ENCODE measurements at places on chromosomes 7 and 10.

DNA sequence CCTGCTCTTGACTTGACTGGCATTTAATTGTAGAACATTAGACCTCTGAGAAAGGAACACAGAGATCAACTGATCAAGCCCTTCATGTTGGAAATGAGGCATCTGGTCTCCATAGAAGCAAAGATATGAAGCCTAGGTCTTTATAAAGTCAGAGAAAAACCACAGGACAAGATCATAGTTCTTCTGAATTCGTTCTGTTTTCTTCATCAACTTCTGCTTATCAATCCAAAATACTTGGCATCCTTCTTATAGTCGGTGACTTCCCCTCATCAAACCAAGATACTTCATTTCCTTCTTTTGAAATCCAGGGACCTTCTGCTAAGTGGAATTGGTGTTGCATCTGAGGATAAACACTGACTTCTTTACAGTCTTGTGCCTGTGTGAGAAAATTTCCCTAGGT lies 77.1 kb upstream of the PRKCQ start:
- no peak for DNase-seq

DNA sequence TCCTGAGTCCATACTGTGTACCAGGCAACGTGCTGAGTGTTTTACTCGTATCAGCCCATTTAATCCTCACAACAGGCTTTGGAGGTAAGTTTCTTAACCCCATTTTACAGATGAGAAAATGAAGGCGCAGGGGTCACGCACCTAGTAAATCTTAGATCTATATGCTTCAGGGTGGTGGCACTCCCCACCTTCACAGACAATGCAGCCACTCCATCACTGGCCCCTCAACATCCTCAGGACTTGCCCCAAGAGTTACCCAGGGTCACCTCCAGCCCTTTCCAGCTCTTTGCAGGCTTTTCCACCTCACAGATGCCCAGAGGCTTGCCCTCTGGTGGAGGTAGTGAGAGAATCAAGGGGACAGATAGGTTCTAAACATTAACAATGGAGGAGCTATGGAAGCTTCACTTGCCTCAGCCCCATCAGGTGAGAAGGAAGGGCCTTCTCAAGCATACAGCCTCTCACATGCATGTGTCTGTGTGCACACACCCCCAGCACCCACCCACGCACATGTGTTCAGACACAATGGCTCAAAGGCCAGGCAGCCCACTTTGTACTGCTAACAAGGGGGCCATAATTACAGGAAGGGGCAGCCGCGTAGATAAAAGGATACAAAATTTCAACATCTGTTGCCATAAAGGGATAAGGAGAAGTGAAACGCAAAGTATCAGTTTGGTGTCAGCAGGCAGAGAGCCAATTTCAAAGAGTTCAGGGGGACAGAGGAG lies 29.1 kb downstream of the DPCD start:
- no peak for DNase-seq

GRCh38 chr10:100806356-100806645 lies 60.9 kb downstream of the PAX2 start:
- DNase-seq: no peak

DNA sequence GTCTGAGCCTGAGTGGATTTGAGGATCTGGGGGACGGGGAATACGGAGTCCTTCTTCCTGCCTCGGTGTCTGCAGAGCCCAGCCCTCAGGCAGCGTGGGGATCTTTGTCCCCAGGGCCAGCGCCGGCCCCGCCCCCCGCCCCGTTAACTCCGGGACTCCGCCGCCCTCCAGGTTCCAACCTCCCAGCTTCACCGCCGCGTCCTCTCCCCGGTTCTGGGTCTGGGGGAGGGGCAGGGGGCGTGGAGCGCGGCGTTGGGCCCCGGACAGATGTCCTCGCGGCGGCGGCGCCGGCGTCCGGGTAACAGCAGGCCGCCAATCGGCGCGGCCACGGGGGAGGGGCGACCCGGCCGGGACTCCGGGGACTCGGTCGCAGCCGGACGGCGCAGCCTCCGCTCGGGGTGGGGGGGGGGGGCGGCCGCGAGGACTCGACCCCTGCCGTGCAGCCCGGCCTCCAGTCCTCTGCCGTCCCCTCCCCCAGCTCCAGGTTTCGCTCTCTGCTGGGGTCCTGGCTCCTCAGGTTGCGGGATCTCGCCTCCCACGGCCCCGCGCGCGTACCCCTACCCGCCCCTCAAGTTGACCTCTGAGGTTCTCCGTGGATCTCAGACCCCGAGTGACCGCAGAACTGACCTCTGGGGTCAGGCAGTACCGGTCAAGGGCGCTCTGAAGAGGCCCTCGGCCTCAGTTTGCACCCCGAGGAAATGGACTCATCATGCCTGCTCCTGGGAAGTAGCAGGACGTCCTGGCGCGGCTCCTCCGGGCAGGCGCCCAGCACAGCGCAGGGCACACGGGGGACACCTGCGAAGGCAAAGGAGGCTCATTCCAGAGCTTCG lies 2.3 kb upstream of the ELFN1 start:
- peak; percentile 34 for DNase-seq

DNA sequence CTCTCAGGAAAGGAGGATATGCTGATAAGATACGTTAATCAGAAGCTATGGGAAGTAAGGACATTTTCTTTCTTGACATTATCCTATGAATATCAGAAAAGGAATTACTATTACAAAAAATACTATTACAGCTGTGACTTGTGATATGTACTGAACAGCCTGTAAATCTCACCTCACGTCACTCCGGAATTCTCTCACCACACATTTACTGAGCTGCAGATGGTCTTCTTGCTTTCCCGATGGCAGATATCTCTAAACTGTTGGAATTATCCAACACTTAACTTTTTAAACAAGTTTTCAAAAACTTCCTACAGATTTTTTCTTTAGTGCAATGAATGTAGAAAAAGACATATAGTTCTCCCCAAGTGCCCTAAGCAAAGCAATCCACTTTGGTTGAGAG lies 313.4 kb downstream of the GPR37 start:
- DNase-seq: no peak

DNA sequence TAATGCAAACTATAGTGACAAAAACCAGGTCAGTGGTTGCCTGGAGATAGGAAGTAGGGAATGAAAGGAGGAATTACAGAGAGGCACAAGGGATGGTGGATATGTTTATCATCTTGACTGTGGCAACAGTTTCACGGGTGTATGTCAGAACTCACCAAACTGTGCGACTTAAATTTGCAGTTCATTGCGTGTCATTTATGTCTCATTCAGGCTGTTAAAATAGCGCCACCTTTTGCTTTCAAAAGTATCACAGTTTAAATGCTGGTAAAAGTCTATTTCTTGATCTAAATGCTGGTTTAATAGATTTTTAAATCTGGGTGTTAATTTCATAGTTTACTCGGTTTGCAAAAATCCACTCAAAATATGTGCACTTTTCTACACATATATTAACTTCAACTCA lies 51.0 kb downstream of the PTTG1IP2 start:
- DNase-seq: no peak

DNA sequence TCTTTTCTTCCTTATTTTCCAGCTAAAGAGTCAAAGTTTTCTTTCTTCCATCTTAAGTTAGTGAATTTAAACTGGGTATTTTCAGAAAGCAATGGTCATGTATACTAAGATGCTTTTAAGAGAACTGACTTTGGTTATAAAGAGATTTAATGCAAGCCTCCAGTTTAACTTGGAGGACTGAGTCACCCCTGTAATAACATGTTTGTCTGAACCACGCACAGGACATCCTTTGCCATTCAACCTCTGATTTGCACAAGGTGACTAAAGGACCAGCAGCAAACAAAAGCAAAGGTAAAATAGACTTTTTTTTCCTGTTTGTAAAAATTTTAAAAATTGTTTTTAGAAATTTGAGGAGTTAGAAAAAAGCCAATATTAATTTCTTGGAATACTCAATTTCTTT lies 2.9 kb downstream of the HYAL4 start:
- DNase-seq: no peak

- no peak for DNase-seq
These were observed 15.3 kb downstream of the DENND11 start for GRCh38 chr7:141686670-141687069.

GRCh38 chr10:95516774-95517373 lies 44.3 kb downstream of the SORBS1 start:
- DNase-seq: no peak

GRCh38 chr10:124685261-124685660 lies 58.9 kb downstream of the FAM53B start:
- no peak for DNase-seq

- DNase-seq: no peak
These were observed 228.9 kb upstream of the TCF7L2 start for GRCh38 chr10:112721080-112721698.

GRCh38 chr10:1550616-1551015 lies 186.7 kb downstream of the ADARB2 start:
- no peak for DNase-seq

GRCh38 chr10:78166261-78166660 lies 132.6 kb downstream of the RPS24 start:
- DNase-seq: no peak

GRCh38 chr10:126115886-126116285 lies 219.5 kb downstream of the FANK1 start:
- no peak for DNase-seq

GRCh38 chr10:61814160-61814559 lies 87.3 kb upstream of the ARID5B start:
- DNase-seq: no peak

DNA sequence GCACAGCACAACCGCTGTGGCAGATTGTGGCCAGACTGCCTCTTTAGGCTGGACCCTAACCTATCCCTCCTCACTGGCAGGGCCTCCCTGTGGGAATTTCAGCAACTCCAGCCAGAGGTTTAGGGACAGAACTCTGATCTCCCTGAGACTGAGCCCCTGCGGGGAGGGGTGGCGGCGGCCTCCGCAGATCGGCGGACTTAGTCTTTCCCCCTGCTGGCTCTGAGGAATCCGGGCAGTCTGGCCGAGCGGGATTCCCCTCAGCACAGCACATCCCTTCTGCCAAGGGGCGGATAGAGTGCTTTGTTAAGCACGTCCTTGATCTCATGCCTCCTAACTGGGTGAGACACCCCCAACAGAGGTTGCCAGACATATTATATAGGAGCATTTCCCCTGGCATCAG lies 224.2 kb upstream of the NPY start:
- no peak for DNase-seq

- no peak for DNase-seq
These were observed 339.7 kb downstream of the HGF start for GRCh38 chr7:81430150-81430549.

DNA sequence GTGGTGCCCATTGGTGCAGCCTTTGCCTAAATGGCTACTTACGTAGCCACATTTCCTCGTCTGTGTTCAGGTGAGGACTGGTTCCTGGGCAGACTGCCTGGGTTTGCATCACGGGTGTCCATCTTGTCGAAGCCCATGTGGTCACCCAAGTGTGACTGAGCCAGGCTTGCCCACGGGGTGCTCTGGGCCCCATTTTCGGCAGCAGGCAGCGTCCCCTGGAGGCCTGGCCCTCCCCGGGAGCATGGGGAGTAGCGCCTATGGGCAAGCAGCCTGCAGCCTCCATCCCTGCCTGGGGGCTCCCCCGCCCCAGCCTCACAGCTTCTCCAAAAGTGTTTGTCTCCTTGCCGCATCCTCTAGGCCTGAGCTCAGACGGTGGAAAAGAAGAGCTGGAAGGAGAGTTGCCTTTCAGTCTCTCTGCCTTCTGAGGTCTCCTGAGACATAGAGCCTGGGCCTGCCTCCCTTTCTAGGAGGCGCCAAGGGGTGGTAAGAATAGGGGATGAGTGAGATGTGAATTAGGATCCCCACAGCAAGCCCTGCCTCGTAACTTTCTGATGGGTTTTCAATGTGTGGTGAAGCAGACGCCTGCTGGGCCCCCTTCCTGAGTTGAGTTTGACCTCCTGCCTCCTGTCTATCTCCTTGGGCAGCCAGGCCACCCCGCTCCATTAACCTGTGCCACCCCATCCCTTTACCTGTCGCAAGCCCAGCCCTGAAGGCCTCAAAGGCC lies 42.7 kb downstream of the HTRA1 start:
- no peak for DNase-seq

DNA sequence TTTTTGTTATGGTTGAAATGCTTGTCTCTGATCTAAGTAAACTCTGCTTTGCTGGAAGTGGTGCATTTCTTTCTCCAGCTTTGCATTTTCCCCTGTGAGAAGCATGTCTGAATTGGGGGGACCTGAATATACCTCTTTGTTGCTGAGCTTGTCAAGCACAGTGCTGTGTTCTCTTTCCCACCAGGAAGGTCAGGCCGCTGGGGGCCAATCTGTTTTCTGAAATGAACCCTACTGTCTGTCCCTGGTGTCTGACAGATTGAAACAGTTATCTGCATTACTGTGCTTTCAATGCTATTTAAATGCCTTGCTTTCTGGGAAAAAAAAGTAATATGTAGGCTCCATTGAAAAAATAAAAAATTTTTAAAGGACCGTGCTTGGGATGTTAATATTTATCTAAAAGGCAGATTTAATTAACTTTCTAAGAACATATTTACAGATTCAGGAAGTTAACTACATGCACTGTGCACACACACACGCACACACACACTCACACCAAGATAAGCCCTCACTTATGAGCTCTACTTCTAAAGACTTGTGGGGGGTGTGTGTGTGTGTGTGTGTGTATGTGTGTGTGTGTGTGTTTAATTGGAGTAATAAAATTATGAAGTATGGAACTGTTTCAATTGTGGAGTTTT lies 127.0 kb upstream of the FZD1 start:
- DNase-seq: no peak

DNA sequence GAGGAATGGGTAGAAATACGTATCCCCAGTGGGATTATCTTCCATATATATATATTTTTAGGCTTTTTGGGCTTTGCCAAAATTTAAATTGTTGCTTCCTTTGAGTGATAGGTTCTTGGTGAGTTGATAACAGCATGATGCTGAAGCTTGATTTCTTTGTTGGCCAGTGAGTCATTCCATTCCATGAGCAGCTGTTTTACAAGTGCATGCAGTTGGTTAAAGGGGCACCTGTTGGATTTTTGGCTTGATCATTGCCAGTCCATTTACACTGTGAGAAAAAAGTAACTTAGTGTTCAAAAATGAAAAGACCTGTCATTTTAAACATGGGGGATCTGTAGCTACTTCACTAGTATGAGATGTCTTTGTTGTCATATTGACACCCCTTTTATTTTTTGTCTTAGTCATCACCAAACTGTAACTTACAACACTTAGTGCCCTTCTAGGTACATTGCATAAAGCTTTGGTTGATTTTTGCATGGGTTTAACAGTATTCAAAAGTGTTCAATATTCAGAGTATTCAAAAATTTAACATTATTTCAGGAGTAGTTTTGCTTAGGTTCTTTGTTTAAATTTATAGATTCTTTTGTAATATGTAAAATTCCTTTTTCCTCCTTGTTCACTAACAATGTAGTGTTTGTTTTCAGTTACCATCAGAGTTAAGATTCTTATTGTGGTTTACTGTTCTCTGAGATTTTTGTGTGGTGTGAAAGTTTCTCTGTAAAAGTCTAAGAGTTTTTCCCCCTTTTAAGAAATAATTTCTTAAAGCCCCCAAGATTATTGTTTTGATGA lies 8.8 kb downstream of the AKAP9 start:
- DNase-seq: no peak

- DNase-seq: no peak
These were observed 23.9 kb upstream of the PNLIPRP3 start for GRCh38 chr10:116403740-116404250.

GRCh38 chr7:23377134-23377533 lies 78.0 kb downstream of the MALSU1 start:
- DNase-seq: no peak

- DNase-seq: no peak
These were observed 34.6 kb downstream of the AMZ1 start for GRCh38 chr7:2722591-2722990.
